Breast epithelium (tissue), 4 donors: ENCODE measurements at places on chromosomes 5 and 9. TPM values are rescaled to one million over a fixed set of nuclear protein-coding genes. Genes with fewer than 3 reads are reported as not detected.
A peak's percentile ranks its signal among the peaks of the same experiment; 100 is the strongest.

- H3K36me3 ChIP-seq = no peaks in the 10 kb centered on the region
- no peak for DNase-seq
- no peak overlapping the region for H3K4me3 ChIP-seq
- H3K4me1 ChIP-seq = no peaks in the 10 kb centered on the region
- peak overlapping the region; percentile 49 for H3K27ac ChIP-seq
Measured at GRCh38 chr9:14936491-14936890, 26.3 kb upstream of the FREM1 start.

DNA sequence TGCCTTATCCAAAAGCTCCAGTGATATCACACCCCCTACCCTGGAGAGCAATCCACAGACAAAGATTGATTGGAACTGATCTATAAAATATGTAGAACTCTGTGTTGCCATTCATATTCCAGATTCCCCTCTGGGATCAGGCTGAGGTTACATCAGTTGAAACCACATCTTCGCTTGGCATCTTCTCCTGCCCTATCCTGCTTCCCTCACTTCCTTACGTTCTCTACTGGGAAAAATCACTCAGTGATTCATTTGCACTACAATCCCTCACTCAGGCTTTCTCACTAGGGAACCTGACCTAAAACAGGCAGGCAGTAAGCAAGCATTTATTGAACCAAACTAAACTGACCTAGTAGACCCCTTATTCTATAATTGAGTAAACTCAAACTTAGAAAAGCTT is 111.7 kb downstream of the ESM1 start:
- no peaks in the 10 kb centered on the region for H3K27me3 ChIP-seq
- no peak overlapping the region for H3K27ac ChIP-seq
- no peaks in the 10 kb centered on the region for H3K4me1 ChIP-seq
- H3K4me3 ChIP-seq = no peak overlapping the region
- DNase-seq = no peak

DNA sequence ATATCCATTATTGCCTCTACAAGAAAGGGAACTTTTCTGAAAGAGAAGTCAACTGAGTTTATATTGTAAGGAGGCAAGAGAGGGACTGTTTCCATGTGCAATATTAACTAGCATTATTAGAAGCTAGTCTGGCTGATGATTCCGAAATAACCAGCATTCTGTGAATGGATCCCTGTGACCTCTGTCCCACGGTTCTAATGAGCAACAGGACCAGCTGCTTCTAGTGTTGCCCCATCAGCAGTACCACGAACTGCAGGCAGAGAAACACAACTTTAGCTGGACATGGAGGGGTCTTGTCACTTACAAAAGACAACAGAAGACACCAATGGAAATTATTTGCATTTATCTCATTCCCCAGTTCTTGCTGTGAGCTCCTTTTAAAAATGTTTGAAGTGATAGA is 95.4 kb downstream of the MUSK start:
- H3K27ac ChIP-seq = no peak overlapping the region
- H3K36me3 ChIP-seq = no peaks in the 10 kb centered on the region
- no peak for DNase-seq
- H3K27me3 ChIP-seq = no peaks in the 10 kb centered on the region
- H3K4me1 ChIP-seq = no peaks in the 10 kb centered on the region

CIZ1 gene
- total RNA-seq = 54.1 TPM

GRCh38 chr5:1184481-1184880 is 16.9 kb upstream of the SLC6A19 start:
- no peak overlapping the region for H3K4me3 ChIP-seq
- DNase-seq = no peak
- no peaks in the 10 kb centered on the region for H3K4me1 ChIP-seq
- H3K27me3 ChIP-seq = peaks cover 14% of the 10 kb centered on the region
- H3K36me3 ChIP-seq = no peaks in the 10 kb centered on the region

MELK gene
- not detected for total RNA-seq

DNA sequence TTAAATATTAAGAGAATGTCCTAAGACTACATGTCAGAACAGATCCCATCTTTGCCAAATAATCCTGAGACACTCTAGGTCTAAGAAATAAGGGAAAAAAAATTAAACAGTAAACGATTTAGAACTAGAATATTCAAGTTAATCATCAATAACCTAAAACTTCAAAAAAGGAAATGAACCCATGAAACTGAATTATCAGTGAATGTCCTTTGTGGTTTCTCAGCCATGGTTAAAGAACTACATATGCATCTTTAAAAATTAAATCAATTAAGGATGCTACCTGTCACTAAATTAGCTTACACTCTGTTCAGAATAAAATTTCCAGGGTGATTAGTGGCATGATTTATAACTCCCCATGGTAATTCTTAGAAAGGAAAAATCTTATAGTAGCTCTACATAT is 850.0 kb upstream of the C9orf72 start:
- H3K4me3 ChIP-seq = no peak overlapping the region
- H3K4me1 ChIP-seq = no peaks in the 10 kb centered on the region
- DNase-seq = no peak
- no peaks in the 10 kb centered on the region for H3K36me3 ChIP-seq

GRIN1 gene
- total RNA-seq = 1.3 TPM

DNA sequence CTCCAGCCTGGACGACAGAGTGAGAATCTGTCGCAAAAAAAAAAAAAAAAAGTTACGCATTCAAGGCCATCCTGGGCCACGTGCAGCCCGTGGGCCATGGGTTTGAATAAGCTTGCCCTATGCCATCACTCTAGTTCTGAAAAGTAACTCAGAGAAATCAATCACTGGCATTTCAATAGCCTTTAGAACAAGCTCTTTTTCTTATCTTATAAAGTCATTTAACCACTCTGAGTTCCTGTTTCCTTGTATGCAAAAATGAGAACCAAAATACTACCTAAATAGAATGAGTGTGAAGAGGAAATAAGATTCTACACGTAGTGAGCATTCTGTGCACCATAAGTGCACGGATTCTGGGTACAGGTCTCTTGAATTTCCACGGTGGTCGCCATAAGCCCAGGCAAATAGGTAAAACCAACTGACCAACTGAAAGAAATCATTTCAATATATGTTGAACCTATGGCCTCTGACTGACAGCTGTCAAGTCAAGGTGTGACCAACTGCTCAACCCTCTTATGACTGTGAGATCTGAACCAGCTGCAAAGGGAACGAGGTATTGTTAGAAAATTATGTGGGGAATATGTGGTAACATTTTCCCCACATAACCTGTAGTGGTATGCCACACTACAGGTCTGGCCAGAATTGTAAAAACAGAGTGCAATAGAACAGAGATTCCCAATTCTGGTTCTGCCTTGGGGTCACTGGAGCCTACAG is 143.9 kb upstream of the LHFPL2 start:
- no peaks in the 10 kb centered on the region for H3K36me3 ChIP-seq
- H3K4me1 ChIP-seq = no peaks in the 10 kb centered on the region

CDKN2B-AS1 gene
- 4.6 TPM for total RNA-seq

DNA sequence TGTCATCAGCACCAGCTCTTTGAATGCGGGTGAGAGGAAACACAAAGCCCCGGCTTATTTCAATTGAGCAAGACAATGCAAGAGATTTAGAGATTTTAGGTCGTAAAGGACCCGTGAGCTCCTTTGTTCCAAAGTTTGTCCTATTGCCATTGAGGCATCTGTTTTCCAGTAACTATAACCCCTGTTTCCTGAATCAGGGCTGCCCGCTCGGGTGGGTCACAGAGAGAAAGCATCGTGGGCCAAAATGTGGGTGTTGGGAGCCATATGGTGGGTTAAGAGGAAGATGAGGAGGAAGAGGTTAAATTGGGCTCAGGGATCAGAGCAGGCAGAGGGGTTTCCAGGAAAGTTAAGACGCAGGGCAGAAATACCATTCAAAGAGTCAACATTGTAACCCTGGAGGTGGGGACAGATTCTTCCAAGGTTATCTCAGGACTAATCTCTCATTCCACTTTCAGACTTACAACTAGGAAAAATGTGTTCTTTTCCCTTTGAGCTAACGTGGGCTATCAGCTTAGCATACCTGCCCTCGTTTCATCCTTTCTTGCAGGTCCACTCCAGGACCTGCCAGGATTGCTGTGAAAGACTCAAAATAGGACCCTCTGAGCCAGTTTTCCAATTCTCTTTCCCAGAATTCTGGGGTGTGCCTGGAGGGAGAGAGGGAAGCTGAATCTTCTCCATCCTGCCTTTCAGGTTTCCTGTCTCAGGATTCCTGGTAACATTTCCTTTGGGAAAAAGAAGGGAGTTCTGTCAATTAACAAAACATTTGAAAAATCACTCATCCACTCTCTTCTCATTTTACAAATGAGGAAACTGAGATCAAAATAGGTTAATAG is 95.5 kb upstream of the TAF11L2 start:
- no peaks in the 10 kb centered on the region for H3K4me1 ChIP-seq
- no peaks in the 10 kb centered on the region for H3K36me3 ChIP-seq
- no peak overlapping the region for H3K4me3 ChIP-seq

ZDHHC11 gene
- 11.3 TPM for total RNA-seq

GRCh38 chr5:16870878-16871277 is 65.2 kb downstream of the MYO10 start:
- no peak overlapping the region for H3K27ac ChIP-seq
- H3K4me1 ChIP-seq = no peaks in the 10 kb centered on the region
- no peak for DNase-seq
- no peaks in the 10 kb centered on the region for H3K27me3 ChIP-seq

DNA sequence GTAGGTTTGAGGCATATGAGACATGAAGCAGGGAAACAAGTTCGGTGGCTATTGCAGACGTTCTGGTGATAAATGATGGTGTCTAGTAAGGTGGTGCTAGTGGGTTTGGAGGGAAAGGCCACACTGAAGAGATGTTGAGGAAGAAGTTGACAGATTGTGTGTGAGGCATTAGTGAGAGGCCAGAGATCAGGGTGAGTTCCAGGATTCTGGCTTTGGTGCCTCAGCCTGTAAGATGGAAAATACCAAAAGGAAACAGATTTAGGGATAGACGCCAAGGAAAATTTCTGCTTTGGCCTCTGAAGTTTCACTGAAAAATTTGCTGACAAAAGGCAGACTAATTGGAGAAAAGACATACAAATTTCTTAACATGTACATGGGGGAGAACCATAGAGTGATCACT is 6.4 kb upstream of the PAIP1 start:
- H3K27me3 ChIP-seq = no peaks in the 10 kb centered on the region
- H3K4me3 ChIP-seq = no peak overlapping the region
- no peaks in the 10 kb centered on the region for H3K36me3 ChIP-seq

- H3K27ac ChIP-seq = no peak overlapping the region
- no peak overlapping the region for H3K4me3 ChIP-seq
- H3K27me3 ChIP-seq = no peaks in the 10 kb centered on the region
- no peaks in the 10 kb centered on the region for H3K36me3 ChIP-seq
- no peak for DNase-seq
- no peaks in the 10 kb centered on the region for H3K4me1 ChIP-seq
Measured at GRCh38 chr9:93824386-93825294, 130.5 kb downstream of the BARX1 start.

FLT4 gene
- 7.9 TPM for total RNA-seq

GABRA1 gene
- not detected for total RNA-seq

ORM1 gene
- 8.3 TPM for total RNA-seq

DNA sequence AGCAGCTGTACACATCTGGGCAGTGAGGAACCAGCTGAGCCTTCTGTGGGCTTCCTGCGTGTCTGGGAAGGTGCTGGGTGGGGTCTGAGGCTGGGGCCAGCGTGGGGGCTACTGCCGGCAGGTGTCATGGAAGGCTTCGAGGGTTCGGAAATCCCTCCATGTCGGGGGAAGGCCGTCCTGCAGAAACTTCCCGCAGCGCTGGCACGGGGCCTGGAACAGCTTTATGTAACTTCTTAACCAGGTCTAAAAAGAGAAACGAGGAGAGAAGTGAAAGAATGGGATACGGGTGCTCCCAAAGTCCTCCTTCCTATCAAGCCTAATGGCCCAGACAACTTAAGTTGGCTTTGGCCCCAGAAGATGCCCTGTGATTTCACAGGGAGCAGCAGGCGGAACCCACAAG is 120.6 kb upstream of the RAPGEF1 start:
- no peak overlapping the region for H3K27ac ChIP-seq
- no peak overlapping the region for H3K4me3 ChIP-seq
- H3K4me1 ChIP-seq = no peaks in the 10 kb centered on the region
- peaks cover 6% of the 10 kb centered on the region for H3K36me3 ChIP-seq

- no peak overlapping the region for H3K27ac ChIP-seq
- DNase-seq = no peak
- no peaks in the 10 kb centered on the region for H3K27me3 ChIP-seq
- H3K4me1 ChIP-seq = no peaks in the 10 kb centered on the region
Measured at GRCh38 chr9:88577256-88578120, 42.5 kb downstream of the NXNL2 start.

GRCh38 chr9:115850548-115851304 is 302.9 kb upstream of the PAPPA start:
- H3K27ac ChIP-seq = no peak overlapping the region
- H3K36me3 ChIP-seq = no peaks in the 10 kb centered on the region
- no peaks in the 10 kb centered on the region for H3K27me3 ChIP-seq
- no peaks in the 10 kb centered on the region for H3K4me1 ChIP-seq

DNA sequence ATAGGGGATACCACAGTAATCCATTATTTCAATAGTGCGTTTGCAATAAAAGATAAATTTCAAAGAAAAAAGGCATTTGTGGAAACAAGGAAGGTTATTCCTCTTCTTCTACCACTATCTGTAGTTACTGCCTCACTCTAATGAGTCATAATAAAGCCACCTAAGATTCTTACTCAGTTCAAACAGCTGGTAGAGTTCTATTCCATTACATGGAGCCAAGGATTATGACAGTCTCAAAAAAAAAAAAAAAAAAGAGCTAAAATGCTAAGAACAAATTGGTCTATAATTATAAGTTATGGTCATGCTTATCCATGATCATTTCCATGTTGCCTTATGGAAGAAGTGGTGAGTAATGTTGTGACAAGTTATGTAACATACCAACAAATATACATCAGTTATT is 46.3 kb downstream of the DENND1A start:
- no peak overlapping the region for H3K27ac ChIP-seq
- no peaks in the 10 kb centered on the region for H3K36me3 ChIP-seq
- no peak overlapping the region for H3K4me3 ChIP-seq
- DNase-seq = no peak

ARL14EPL gene
- total RNA-seq = not detected

GRCh38 chr5:106392766-106393165 is 1278.0 kb downstream of the EFNA5 start:
- no peak overlapping the region for H3K27ac ChIP-seq
- no peaks in the 10 kb centered on the region for H3K36me3 ChIP-seq
- DNase-seq = no peak
- no peaks in the 10 kb centered on the region for H3K27me3 ChIP-seq

- no peak overlapping the region for H3K4me3 ChIP-seq
- no peaks in the 10 kb centered on the region for H3K36me3 ChIP-seq
- no peaks in the 10 kb centered on the region for H3K27me3 ChIP-seq
- no peaks in the 10 kb centered on the region for H3K4me1 ChIP-seq
- H3K27ac ChIP-seq = no peak overlapping the region
- DNase-seq = no peak
Measured at GRCh38 chr5:175814691-175815090, 56.7 kb upstream of the CPLX2 start.

GRCh38 chr5:116629168-116629567 is 54.5 kb upstream of the SEMA6A start:
- H3K4me1 ChIP-seq = no peaks in the 10 kb centered on the region
- H3K36me3 ChIP-seq = no peaks in the 10 kb centered on the region
- no peaks in the 10 kb centered on the region for H3K27me3 ChIP-seq

GRCh38 chr5:82097-82496 is 9.9 kb upstream of the PLEKHG4B start:
- H3K4me1 ChIP-seq = no peaks in the 10 kb centered on the region
- DNase-seq = no peak
- H3K27me3 ChIP-seq = no peaks in the 10 kb centered on the region
- no peak overlapping the region for H3K27ac ChIP-seq
- no peaks in the 10 kb centered on the region for H3K36me3 ChIP-seq
- no peak overlapping the region for H3K4me3 ChIP-seq

- no peaks in the 10 kb centered on the region for H3K4me1 ChIP-seq
- no peak overlapping the region for H3K27ac ChIP-seq
- H3K36me3 ChIP-seq = no peaks in the 10 kb centered on the region
- DNase-seq = no peak
Measured at GRCh38 chr5:31114817-31115216, 78.7 kb upstream of the CDH6 start.
